G401 (cell line): ENCODE measurements at places on chromosomes 6 and 20.

- no peak for DNase-seq
Observed at GRCh38 chr6:107602321-107603005, 112.5 kb downstream of the SOBP start.

- DNase-seq: no peak
Observed at GRCh38 chr6:46628976-46629375, 23.6 kb downstream of the CYP39A1 start.

DNA sequence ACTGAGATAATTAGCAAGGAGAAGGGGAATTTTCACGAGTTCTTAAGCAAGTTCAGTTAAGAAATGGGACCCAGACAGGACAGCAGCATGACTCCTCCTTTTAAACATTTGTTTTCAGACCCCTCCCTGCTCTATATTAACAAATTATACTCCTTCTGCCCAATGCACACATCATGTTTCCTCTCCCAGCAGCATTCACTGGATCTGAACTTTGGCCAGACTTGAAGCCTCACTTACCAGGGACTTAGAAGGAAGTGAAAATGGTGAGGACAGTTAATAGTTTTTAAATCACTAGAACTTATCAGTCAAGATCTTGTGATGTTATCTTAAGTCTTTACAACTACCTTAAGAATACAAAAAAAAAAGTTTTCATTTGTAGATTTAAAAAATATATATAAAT is 1174.7 kb upstream of the MAP3K7 start:
- no peak for DNase-seq

DNA sequence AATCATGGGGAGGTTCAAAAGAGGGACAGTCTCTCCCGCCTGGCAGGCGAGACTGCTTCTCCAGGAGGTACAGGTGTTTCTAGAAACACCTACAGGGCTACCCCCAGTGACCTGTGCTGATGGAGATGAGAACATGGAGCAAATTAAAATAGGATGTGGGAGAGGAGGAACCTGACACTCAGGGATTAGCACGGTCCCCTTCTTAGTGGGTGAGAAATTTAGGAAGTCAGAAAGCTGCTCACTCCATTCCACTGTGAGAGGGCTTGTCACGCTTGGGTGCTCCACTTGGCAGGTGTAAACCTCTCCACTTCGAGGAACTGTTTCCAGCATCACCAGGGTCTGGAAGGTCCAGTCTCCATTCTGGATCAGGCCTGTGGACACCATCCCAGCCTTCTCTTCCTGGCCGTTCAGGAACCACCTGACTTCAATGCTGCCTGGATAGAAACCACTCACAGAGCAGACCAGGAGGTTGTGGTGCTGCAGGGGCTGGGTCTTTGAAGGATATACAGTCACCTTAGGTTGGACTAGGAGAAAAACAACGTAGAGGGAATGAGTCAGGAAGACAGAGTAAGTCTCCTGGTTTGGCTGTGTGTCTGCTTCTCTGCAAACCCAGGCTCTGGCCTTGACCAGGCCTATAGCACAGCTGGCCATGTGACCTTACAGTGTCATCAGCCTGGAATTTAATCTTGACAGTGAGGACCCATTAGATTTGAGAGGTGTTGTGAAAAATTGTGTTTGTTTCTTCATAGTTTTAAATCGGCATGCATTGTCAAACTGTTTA is 8.1 kb downstream of the HLA-DRB1 start:
- DNase-seq: no peak

DNA sequence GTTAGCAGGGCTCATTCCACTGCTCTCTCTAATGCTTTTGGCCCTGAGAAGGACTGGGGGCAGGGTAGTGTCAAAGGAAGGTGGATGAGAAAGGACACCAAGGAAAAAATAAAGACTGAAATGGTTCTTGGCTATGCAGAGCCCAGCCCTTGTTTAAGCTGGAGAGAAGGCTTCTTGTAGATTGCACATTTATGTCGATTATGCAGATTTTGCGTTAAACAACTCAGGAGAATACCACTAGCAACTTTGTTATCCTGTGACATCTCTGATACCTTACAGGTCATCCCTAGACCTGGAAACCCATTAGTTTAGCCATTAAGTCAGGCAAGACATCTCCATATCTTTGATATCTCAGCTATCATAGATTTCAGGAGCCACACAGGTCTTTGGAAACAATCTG is 11.1 kb upstream of the IL17F start:
- DNase-seq: no peak

DNA sequence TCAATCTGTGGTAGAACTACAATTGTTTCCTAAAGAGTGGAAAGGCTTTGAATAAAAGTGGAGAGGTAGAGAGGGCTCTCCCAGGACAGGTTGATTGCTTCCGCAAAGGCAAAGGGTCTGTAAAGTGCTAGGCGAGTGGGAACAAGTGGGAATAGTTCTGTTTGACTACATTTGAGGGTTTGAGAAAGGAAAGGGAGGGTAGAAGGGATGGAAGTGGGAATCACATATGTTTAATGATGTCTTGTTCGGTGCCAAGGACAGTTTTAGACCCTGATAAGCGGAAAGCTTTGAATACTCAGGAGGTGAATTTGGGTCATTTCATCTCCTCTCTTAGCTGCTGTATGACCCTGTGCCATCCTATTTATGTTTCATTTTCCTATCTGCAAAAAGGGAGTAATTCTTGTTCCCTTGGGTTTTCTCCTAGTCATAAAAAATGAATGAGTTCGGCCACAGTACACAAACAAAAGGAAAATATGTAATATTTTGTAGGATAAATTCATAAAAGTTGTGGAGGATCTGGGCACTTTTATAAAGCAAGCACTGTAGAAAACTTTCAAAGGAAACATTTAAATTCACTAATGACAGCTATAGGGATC is 1.7 kb upstream of the PIM1 start:
- DNase-seq: no peak

GRCh38 chr6:753486-753885 is 60.5 kb upstream of the EXOC2 start:
- DNase-seq: no peak

GRCh38 chr6:87995461-87995860 is 52.2 kb upstream of the SPACA1 start:
- DNase-seq: peak; percentile 28

GRCh38 chr6:112269114-112269513 is 14.7 kb upstream of the LAMA4 start:
- DNase-seq: no peak

- no peak for DNase-seq
Observed at GRCh38 chr6:162708971-162709370, 18.6 kb downstream of the PRKN start.

DNA sequence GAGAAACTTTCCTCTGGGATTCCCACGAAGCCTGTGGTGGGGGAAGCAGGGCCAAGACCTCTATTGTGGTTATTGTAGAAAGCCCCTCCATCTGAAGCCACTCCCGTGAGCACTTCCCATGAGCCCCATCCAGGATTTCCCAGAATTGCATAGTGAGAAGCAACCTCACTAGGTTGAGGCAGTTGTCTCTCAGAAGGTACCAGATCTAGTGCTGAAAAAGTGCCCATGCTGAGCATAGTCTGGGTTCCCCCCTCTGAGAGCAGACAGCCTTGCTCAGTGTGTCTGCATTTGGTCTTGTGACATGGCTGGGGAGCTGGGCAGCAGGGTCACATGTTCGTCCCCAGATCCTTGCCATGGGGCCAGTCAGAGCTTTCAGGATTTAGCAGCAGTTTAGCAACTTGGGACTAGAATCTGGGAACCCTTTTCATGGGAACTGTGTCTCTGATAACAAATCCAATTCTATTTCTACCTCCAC is 38.6 kb downstream of the SLC9A8 start:
- no peak for DNase-seq

DNA sequence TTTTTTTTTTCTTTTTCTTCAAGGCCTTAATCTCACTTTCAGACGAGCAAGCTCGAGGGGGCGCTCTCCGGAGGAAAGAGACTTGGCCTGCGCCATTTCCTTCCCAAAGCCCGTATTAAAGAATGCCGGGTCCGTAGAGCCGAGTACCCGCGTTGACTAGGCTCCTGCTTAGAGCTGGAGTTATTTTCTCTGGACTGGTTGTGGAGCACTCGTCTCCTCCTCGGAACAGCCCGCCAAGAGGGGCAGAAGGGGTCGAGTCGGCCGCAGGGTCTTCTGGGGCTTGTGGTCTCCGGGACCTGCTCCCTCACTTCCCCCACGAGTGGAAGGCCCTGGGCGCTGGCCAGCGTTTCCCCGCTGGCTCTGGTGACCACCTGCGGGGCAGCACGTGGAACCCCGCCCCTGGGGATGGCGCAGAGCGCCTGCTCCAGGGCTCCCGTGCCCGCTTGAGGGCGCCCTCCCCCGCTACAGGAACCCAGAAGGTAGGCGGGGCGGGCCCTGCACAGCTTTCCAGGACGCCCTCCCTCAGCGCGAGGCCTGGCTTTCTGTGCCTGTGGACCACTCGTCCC is 2.7 kb upstream of the MEI4 start:
- peak; percentile 24 for DNase-seq

- no peak for DNase-seq
Observed at GRCh38 chr20:43583982-43584432, 6.7 kb upstream of the IFT52 start.

GRCh38 chr6:45454008-45454911 is 76.5 kb upstream of the SUPT3H start:
- DNase-seq: no peak

- no peak for DNase-seq
Observed at GRCh38 chr20:15905661-15906060, 667.6 kb downstream of the KIF16B start.

- DNase-seq: no peak
Observed at GRCh38 chr6:142784344-142784743, 160.6 kb downstream of the HIVEP2 start.

- peak; percentile 17 for DNase-seq
Observed at GRCh38 chr20:46631874-46632446, 19.3 kb downstream of the SLC13A3 start.
